B cell (primary cell): ENCODE measurements at places on chromosomes 2 and 18.

DNA sequence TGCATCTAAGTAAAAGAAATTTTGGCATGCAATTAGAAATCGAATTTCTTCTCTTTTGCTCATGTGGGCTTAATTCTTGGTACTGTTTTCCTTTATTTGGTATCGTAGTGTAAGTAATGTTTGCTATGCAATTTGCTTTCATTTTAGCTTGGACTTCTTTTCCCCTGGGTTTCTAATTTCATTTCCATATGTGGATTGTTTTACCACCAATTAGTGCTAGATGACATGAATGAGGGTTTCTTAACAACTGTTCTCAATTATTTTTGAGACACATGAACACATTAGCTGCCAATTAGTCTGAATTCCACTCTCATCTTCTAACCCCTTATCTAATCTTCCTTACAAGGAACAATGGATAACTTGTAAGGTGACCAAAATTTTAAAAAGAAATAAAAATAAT lies 1047.2 kb upstream of the PIK3C3 start:
- H3K36me3 ChIP-seq = no peaks in the 10 kb centered on the region
- no peak overlapping the region for H3K27ac ChIP-seq
- H3K27me3 ChIP-seq = no peaks in the 10 kb centered on the region
- no peaks in the 10 kb centered on the region for H3K4me1 ChIP-seq
- no peak for DNase-seq

- H3K27me3 ChIP-seq = no peaks in the 10 kb centered on the region
- no peak overlapping the region for H3K4me3 ChIP-seq
- peak overlapping the region; percentile 40 for H3K27ac ChIP-seq
- peaks cover 3% of the 10 kb centered on the region for H3K4me1 ChIP-seq
Observed at GRCh38 chr2:142974288-142975024, 97.0 kb downstream of the KYNU start.

- DNase-seq = no peak
- H3K4me1 ChIP-seq = no peaks in the 10 kb centered on the region
- H3K4me3 ChIP-seq = no peak overlapping the region
- no peaks in the 10 kb centered on the region for H3K27me3 ChIP-seq
Observed at GRCh38 chr2:181781078-181781786, 100.9 kb upstream of the NEUROD1 start.

- no peak overlapping the region for H3K27ac ChIP-seq
- no peak overlapping the region for H3K4me3 ChIP-seq
Observed at GRCh38 chr2:33634261-33634910, 35.3 kb upstream of the FAM98A start.

- H3K36me3 ChIP-seq = peaks cover 6% of the 10 kb centered on the region
- H3K27me3 ChIP-seq = no peaks in the 10 kb centered on the region
- no peaks in the 10 kb centered on the region for H3K4me1 ChIP-seq
- no peak overlapping the region for H3K4me3 ChIP-seq
Observed at GRCh38 chr2:42639340-42640077, 71.1 kb downstream of the MTA3 start.

DNA sequence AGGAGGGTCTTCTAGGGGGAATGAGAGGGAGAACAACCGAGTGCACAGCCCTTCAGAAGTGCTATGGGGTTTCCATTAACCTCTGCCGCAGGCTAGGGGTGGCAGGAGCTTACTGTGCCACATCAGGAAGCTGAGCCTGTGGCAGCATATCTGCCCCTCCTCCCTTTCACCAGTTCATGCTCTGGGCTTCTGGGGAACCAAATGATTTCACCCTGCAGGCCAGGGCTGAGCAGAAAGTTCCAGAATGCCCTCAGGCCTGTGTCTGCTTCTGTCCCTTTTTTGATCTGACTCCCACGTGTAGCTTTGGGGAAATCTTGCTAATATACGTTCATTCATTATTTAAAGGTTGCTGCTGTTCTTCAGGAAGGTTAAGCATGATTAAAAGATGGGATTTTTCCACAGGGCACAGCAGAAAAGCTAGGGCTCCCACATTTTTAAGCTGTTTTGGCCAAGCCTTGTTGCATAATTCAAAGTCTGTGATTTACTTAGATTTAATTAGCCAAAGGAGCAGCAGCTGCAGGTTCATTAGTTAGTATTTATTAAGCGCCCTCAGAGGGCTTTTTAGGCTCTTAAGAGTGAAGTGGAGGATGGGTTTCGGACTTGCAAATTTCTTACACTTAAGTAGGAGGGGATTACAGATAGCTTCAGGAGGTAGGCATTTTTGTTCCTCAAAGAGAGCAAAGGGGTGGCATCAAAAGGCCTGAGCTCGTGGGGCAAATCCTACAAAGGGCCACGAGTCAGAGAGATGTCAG lies 10.2 kb downstream of the TMEM247 start:
- H3K27ac ChIP-seq = no peak overlapping the region
- no peaks in the 10 kb centered on the region for H3K36me3 ChIP-seq
- no peak overlapping the region for H3K4me3 ChIP-seq
- H3K27me3 ChIP-seq = no peaks in the 10 kb centered on the region
